Bronchus fibroblast of lung (primary cell): ENCODE measurements at places on chromosomes 3 and 15. TPM values are rescaled to one million over a fixed set of nuclear protein-coding genes. Genes with fewer than 3 reads are reported as not detected.

EFCC1 gene
- not detected in 2 replicates for total RNA-seq

MORC1 gene
- not detected in 2 replicates for total RNA-seq

SLC6A11 gene
- not detected in 2 replicates for total RNA-seq

ITIH1 gene
- not detected in 2 replicates for total RNA-seq

IREB2 gene
- 7.9 and 9.2 TPM in 2 replicates for total RNA-seq

DUOX2 gene
- not detected in 2 replicates for total RNA-seq

SLC28A2 gene
- total RNA-seq = not detected in 2 replicates

CYP8B1 gene
- total RNA-seq = not detected in 2 replicates

ALS2CL gene
- total RNA-seq = 0.15 and 0.17 TPM in 2 replicates

RETNLB gene
- total RNA-seq = not detected in 2 replicates

GOLGA6B gene
- not detected in 2 replicates for total RNA-seq

CSTA gene
- total RNA-seq = 1.0 TPM in 1 of 2 replicates, not detected in the other

PRSS50 gene
- not detected in 2 replicates for total RNA-seq

LIPH gene
- total RNA-seq = under 0.01 TPM in 1 of 2 replicates, not detected in the other

NPAP1 gene
- total RNA-seq = not detected in 2 replicates

ST3GAL6 gene
- 0.74 and 3.0 TPM in 2 replicates for total RNA-seq

ESYT3 gene
- total RNA-seq = 0.17 TPM in 1 of 2 replicates, not detected in the other

TMEM40 gene
- 0.34 TPM in 1 of 2 replicates, not detected in the other for total RNA-seq

ZXDC gene
- total RNA-seq = 14.3 and 16.1 TPM in 2 replicates
